Activated CD4-positive, alpha-beta T cell treated with anti-CD3 and anti-CD28 coated beads, Interleukin-2, amount 50 U/mL, for 48 hours (primary cell): ENCODE measurements at places on chromosomes 6 and 20.

GRCh38 chr6:70709826-70710225, 42.1 kb downstream of the SMAP1 start:
- DNase-seq, result no peak

- no peak for DNase-seq
Observed at GRCh38 chr6:54802775-54803634, 43.6 kb upstream of the FAM83B start.

DNA sequence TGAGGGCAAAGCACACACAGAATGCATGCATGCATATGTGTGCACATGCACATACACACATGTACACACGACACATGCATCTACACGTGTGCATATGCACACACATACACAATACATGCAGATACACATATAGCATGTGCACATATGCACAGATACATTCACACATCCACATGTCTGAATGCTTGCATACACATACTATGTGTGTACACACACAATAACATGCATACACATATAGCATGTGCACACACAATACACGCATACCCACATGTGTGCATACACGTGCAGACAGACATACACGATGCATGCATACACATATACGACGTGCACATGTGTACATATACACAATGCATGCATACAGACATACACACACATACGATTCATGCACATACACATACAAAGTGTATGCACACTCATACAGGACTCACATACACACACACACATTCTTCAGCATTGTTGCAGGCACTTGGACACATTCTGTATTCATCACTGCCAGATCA, 24.2 kb upstream of the IRF4 start:
- DNase-seq, result no peak

- no peak for DNase-seq
Observed at GRCh38 chr20:16966276-16966880, 218.2 kb downstream of the OTOR start.

GRCh38 chr6:158861686-158862381, 42.7 kb upstream of the EZR start:
- DNase-seq, result no peak

- DNase-seq, result no peak
Observed at GRCh38 chr6:161141173-161141572, 132.7 kb downstream of the AGPAT4 start.

DNA sequence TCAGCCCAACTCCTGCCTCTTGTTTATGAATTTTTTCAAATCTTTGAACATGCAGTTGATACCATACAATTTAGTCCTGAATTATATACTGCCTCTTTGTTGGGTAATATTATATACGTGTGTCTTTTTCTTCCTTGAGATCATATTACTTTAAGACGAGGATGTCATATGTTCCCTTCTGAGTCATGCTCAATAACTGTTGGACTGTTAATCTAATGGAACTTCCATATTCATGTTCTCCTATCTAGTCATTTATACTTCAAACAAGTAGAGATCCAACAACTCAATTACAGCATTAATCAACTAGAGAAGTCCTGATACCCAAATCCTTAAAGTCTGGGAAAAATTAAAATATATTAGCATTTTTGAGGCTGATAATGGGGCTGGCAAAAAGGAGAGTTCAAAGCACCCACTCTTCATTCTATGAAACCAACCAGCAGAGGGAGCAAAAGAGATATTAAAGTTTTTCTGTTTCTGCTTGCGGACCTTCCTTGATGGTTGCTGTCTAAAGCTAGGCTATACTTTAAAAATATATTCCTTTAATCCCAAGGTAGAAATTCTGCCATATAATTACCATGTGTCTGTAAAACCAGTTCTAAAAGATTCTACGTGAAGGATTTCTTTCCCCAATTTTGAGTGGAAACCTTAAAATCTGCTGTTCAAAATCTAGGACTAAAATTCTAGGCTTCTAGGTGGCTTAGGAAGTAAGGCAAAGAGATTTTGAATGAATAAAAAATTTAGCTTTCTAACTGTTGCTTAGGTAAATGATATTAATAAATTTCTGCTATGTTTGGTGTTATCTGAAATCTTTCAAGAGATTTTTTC, 498.9 kb downstream of the BCKDHB start:
- no peak for DNase-seq

GRCh38 chr6:8939615-8940014, 504.3 kb upstream of the SLC35B3 start:
- no peak for DNase-seq

- DNase-seq, result peak; percentile 77
Observed at GRCh38 chr6:33744001-33744848, 2.5 kb downstream of the IP6K3 start.

DNA sequence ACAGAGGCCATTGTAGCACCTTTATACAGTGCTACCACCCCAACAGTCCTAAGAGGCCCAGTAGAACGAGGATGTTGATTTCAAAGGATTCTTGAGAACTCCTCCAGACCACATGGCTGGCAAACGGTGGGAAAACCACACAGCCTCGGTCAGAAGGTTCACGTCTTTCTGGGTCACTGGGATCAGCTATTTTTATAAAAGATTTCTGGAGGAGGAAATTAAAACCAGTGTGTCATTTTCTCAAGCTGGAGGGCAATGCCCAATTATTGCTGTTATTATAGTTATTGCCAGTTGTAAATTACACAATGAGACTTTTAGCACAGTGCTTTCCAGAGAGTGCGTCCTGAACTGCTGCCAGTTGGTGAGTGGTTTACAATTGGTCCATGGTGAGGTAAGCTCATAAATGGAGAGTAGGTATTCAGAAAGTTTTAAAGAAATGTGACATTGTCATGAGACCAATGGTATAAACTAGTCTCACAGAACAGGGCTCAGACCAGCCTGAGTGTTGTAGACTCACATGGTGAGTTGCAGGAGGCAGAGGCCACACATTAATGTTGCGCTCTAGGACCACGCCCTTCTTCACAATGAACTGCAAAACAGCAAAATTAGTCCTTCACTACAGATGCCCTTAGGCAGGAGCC, 8.4 kb upstream of the PPP1R14C start:
- no peak for DNase-seq

- no peak for DNase-seq
Observed at GRCh38 chr20:61923371-61924166, 142.1 kb downstream of the TAF4 start.

- DNase-seq, result no peak
Observed at GRCh38 chr6:5046430-5046829, 38.7 kb upstream of the PPP1R3G start.

GRCh38 chr6:41438746-41439145, 103.3 kb downstream of the NCR2 start:
- DNase-seq, result no peak

- DNase-seq, result no peak
Observed at GRCh38 chr6:141925001-141925400, 207.7 kb upstream of the GJE1 start.

- no peak for DNase-seq
Observed at GRCh38 chr6:131363947-131364834, 208.8 kb upstream of the ARG1 start.

- no peak for DNase-seq
Observed at GRCh38 chr20:10047427-10047826, 12.6 kb downstream of the ANKEF1 start.

DNA sequence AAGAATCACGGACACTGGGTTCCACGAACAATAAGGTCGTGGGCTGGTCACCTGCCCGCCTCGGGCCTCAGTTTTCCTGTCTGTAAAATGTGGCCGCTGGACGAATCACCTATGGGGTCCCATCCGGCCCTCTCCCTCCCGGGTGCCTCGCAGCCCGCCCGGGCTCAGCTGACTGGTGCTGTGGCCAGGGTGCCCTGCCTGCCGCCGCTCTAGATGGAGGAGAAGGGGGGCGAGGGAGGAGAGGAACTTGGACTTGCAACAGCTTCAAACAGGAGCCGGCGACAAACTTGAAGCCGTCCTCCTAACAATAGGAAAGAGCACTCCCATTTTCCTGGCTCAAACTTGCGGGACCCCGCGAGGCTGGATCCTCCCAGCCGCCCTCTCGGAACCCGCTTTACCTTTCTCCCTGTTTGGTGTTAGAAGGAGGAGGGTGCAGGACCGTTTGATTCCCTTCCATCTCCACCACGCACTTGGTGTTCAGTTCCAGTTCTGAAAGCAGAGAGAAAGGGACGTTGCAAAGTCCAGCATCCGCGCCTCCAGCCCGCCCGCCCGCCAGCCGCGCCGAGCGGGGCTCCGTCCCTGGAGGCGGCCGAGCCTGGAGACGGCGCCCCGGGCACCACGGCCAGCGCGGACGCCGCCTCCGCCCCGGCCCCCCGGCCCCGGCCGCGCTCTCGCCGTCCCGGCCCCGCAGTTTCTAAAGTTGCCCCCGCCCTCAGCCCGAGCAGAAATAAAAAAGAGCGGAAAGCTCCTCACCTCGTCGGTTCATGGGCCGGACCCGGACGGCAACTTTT, 584 bp downstream of the KIF13A start:
- DNase-seq, result no peak

GRCh38 chr20:60365064-60365666, 406.9 kb downstream of the CDH26 start:
- peak; percentile 7 for DNase-seq

DNA sequence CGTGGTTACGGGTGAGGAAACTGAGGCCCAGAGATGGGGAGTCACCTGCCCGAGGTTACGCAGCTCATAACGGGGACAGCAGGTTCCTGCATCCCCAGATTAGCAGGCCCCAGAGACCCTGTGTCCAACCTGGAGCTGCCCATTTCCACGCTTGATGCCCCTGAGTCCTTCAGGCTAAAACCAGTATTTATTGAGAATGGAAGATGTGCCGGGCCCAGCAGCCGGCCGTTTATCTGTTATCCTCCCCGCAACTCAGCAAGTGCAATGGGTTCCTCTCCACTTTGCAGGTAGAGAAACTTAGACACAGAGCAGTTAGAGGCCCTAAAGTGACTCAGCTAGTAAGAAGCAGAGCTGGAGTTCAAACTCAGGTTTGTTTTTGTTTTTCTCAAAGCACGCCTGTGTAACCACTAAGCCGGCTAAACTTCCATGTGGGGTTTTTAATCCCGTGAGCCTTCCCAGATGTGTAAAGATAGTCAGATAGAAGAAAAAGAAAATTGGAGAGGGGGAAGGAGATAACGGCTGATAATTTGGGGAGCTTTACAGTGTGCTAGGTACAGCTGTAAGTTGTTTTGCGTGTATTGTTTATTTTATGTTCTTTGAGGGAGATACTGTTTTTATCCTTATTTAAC, 775 bp downstream of the PFDN4 start:
- DNase-seq, result peak; percentile 42

DNA sequence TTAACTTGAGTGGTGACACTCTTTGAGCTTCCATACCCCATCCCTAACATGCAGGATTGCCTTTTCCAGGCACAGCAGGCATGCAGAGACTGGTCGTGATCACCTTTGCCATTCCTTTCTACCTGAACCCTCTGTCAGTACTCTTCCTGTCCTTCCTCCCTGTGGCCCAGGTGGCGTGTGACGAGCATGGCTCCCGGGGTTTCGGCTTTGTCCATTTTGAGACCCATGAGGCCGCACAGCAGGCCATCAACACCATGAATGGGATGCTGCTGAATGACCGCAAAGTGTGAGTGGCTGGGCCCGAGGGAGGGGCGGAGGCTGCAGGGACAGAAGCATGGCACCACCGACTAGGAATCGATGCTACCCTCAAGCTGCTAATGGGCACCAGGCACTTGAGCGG, 6.7 kb downstream of the PABPC1L start:
- no peak for DNase-seq

DNA sequence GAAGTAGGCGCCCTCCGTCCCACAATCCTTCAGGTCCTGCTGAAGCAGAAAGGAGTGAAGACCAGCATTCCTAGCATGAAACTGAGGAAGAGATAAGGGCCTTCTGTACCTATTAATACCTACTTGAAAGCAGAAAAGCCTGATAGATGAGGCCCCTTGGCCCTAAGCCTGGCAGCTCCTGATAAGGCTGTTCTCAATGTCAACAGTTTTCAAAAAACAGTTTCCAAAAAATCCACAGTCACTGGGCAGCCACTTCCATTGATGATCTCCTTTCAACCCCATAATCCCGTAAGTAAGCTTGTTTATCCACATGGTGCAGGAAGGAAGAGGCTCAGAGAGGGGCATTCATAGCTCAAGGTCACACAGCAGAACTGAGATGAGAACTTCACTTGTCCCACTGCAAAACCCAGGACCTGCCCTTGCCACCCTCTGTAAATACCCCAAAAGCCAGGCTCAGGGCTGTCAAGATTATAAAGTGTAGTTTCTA, 2.8 kb upstream of the E2F1 start:
- no peak for DNase-seq

GRCh38 chr6:136923116-136923953, 1.2 kb downstream of the SLC35D3 start:
- DNase-seq, result peak; percentile 15

DNA sequence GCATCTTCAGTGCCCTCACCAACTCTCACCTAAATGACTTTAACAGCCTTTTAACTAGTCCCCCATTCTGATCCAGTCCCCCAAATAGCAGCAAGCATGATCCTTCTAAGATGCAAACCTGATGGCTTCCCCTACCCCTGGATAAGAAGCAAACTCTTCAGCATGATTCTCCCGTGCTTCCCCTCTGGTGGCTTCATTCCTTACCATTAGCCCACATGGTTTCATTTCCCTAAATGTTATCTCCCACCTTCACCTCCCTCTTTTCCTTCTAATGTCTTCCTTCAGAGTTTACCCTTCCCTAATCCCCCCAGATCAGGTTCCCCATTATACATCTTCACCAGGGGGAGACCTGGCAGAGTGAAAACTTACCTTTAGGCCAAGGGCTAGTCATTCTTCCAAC, 4.0 kb upstream of the RAB5IF start:
- no peak for DNase-seq

DNA sequence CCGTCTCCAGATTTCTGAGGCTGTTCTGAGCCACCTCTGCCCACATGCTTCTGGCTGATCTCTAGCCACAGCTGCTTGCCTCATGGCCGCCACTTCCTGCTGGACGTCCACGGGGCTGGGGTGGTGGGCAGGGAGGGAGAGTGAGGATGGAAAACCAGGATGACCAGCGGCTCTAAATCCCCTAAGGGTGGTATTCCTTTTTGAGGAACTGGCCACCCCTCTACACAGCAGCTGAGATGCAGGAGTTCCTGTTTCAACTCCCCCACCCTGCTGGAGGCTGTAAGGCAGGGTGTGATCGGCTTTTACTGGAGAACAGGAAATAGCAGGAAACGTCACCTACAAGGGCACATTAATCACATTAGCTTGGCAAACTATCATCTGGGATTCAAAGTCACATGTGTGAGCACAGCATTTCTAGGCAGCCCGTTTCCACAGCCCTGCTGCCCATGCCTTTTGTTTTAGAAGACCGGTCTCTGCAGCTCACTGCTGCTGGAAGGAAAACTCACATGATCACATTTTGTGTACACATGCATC, 181.6 kb upstream of the ECI2 start:
- no peak for DNase-seq

GRCh38 chr6:160457823-160458222, 109.6 kb downstream of the SLC22A3 start:
- DNase-seq, result no peak

GRCh38 chr6:167851370-167851952, 24.8 kb downstream of the AFDN start:
- no peak for DNase-seq

- no peak for DNase-seq
Observed at GRCh38 chr20:63833776-63834490, 2.9 kb upstream of the ZBTB46 start.

DNA sequence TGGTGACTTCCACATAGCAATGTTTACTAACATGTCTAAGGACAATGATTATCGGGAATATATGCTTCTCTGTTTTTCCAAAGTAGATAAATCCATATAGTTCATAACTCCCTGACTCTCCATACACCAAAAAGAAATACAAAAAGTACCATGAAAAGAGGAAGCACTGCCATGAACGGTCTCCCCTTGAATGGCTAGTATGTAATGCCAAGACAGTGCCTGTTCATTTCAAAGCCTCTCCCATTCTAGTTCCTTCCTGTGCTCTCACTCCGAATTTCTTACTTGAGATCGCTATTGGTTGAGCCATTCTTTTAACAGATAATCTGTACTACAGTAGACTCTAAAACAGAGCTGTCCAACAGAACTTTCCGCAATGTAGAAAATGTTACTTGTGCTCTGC, 54.8 kb upstream of the EDN1 start:
- no peak for DNase-seq
